ENCODE measurements at places on chromosomes 11 and 22. TPM values are rescaled to one million over a fixed set of nuclear protein-coding genes. Genes with fewer than 3 reads are reported as not detected.
A peak's percentile ranks its signal among the peaks of the same experiment; 100 is the strongest.

Gene CASP5
- 0.36 TPM for polyA plus RNA-seq

Gene TESMIN
- polyA plus RNA-seq: 13.4 TPM

Gene RPS3
- 3,079 TPM for polyA plus RNA-seq

Gene C11orf52
- polyA plus RNA-seq: 8.6 TPM

DNA sequence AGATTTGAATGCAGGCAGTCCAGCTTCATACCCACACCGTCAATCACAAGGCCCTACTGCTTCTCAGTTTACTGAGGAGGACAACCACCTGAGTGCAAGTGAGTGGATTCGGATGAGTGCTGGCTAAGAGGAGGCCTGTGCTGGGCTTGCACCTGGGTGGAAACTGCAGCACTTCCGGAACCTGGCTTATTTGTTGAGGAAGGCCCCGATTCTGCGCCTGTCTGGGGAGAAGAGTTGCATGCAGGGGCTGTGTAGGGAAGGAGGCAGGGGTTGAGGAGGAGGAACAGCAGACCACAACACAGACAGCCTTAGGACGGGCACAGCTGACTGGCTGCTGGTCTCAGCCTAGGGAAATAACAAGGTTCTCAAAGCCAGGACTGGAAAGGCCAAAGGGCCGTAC, 20.8 kb downstream of the ABTB2 start:
- no peak for DNase-seq

DNA sequence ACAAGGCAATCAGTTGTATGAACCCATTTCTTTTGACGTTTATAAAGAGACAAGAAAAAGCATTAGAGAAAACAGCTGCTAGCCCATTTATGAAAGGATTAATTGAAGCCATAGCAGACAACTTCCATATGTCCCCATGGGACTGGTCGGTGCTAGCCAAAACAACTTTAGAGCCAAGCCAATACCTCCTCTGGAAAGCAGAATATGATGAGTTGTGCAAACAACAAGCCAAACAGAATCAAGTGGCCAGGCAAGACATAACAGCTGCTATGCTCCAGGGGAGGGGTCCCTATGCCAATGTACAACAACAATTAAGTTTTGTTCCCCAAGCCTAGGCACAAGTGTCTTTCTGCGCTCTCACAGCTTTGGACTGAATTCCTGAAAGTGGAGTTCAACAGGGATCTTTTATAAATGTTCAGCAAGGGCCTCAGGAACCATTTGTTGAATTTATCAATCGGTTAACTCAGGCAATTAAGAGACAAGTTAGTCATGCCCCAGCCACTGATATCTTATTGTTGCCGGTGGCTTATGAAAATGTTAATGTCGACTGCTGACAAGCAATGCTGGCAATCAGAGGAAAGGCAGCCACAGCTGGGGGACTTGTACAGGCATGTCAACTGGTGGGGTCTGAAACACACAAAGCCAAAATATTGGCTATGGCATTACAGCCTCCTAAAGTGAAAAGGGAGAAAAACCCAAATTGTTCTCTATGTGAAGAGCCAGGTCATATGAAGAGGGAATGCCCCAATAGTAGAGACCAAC, 1593.1 kb upstream of the TENM4 start:
- DNase-seq: no peak

DNA sequence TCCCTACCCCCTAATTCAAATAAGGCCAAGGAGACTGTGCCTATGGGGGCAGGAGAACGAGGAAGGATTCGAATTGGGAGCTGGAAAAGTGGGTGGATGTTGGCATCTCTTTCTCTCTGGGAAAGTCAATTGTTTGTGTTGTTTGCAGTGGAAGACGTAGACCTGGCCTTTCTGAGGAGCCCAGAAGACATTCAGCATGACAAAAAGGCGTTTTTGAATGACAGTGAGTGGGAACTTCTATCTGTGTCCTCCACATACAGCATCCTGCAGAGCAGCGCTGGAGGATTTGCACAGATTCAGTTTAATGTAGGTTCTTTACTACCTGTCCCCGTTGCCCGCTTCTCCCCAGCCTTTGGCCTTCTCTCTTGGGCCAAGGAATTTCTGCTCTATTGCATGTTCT, 28.2 kb downstream of the HTR3B start:
- DNase-seq: no peak

DNA sequence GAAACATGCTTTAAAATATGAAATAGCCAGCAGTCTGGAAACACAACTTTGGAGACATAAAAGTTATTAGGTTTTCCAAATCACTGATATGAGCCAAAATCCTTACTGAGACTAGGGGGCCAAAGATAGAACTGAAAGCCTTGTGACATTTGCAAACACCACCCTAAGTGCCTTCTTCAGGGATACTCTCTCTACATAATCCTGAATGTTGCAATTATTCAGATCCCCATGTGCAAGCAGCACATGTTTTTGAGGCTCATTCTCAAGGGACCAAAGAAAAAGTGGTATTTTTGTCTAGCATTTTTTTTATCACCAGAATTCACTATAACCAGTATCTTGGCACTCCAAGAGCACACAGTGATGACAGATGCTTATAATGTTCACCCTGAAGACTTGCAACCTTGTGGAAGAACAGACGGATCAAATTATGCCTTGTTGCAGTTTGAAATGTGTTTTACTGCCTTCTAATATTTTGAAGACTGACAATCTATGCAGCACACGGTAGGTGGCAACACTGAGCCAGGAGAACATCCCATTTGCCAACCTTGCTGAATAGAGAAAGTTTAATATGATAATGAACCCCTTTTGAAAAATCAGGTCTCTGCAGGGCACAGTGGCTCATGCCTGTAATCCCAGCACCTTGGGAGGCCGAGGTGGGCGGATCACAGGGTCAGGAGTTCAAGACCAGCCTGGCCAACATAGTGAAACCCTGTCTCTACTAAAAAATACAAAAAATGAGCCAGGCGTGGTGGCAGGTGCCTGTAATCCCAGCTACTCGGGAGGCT, 78.5 kb downstream of the PLEKHA7 start:
- DNase-seq: no peak

GRCh38 chr11:129655247-129655832, 160.3 kb upstream of the TMEM45B start:
- no peak for DNase-seq

- DNase-seq: peak; percentile 66
These were observed 14.3 kb downstream of the DGKZ start for GRCh38 chr11:46361283-46362155.

DNA sequence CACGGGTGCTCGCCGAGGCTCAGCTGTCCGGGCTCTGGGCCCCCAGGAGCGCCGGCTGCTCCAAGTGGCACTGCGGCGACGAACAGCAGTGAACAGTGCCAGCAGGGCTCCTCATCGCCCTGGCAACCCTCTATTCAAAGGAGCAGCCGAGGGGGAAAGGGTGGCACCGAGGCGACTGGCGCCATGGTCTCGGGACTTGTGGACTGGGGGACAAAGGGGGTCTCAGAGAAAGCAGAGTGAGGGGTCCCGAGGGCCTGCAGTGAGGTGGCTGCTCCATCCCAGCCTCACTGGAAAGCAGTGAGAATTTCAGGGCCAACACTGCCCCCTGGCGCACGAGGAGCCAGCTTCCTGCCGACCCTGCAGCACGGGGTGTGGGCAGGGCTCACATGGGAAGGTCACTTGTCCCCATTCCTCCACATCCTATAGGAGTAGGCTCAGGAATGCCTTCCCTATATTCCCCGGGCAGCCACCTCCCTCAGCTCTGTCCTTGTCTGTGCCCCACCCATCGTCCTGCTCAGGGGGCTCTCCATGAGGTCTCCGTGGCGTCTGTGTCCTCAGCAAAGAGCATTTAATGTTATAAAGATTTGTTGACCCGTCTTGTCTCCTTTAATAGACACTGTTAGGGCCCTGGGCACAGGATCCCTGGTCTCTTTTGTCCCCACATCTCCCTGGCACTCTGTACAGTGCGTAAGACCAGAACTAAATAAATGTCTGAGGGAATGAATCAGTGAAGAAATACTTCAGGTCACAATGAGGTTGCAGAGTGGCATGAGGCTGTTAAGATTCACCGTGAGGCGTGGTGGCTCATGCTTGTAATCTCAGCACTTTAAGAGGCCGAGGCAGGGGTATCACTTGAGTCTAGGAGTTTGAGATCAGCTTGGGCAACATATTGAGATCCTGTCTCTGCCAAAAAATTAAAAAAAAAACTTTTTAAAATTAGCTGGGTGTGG, 26.4 kb downstream of the LRFN4 start:
- no peak for DNase-seq

DNA sequence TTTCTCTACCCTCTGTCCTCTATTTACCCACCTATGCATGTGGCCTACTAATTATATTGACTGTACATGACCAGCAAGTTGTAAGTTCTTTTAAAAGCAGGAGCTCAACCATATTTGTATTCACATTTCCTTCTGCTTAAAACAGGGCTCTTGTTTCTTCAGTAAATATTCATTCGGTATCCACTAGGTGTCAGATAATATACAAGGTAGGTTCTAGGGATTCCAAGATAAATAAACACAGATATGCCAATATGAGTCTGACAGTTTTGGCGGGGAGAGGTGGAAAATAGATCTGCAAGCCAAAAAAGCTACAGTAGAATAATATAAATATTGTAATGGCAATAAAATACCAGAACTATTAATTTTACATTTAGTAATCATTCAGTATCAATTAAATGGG, 15.3 kb upstream of the RAB30 start:
- DNase-seq: no peak

GRCh38 chr22:34019190-34019845, 99.0 kb upstream of the LARGE1 start:
- no peak for DNase-seq

GRCh38 chr11:129580278-129580677, 204.6 kb downstream of the BARX2 start:
- no peak for DNase-seq

- DNase-seq: no peak
These were observed 32.5 kb downstream of the MRGPRX2 start for GRCh38 chr11:19027829-19028595.

DNA sequence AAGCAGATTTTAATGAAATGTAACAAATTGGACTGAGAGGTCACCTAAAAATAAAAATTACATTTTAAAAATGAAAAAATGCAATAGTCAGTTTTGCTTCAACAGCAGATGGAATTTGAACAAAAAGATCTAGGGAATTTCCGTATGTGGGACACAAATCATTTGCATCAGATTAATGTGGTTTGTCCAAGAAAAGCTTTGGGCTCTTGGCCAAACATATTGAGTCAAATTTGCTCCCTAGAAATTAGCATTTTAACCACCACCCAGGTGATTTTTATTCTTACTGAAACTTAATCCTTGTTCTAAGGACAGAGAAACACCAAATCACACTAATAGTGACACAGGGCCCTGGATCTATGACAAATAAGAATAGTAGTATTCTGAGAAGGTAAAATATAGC, 1477.8 kb downstream of the FAM181B start:
- no peak for DNase-seq

DNA sequence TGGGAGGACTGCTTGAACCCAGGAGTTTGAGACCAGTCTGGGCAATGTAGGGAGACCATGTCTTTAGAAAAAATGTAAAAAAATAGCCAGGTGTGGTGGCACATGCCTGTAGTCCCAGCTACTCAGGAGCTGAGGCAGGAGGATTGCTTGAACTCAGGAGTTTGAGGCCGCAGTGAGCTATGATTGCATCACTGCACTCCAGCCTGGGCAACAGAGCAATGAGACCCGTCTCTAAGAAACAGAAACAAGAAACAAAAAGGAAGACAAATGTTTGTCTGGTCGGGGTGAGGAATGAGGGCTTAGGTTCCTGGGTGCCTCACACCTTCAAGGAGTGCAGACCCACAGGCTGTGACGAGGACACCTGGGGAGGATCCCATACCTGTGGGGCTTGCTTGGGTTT, 191.9 kb downstream of the CEP164 start:
- DNase-seq: no peak

GRCh38 chr22:29712119-29712518, 7.7 kb upstream of the CABP7 start:
- DNase-seq: no peak

DNA sequence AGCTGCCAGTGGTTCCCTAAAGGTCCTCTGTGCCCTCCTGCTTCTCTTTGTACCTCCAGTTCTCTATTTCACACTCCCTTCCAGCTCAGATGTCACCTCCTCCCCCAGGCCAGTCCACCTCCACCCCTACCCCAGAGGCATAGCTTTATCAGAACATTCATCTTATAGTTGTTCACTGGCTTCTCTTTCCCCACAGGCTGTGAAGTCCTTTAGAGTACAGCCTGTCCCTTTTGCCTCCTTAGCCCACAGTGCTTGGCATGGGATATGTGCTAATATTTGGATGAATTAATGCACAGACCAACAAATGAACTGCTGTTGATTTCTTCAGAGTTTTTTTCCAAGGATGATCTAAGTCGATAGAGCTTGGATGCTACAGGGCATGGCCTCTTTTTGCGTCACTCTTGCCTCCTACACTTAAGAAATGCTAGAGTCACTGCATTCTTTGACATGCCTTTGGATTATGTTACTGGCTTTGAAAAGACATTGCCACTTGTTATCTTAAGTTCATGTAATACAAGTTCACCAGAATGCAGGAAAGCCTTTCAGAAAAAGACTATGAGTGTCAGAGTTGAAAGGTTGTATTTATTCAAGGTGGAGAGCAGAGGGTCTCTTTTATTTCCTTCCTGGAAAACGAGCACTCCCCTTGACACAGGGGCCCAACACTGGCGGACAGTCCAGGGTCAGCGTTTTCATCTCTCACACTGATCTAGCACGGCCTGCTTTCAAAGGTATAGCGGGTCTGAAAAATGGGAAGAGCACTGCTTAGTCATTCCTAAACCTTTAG, 75.7 kb downstream of the PISD start:
- DNase-seq: no peak

- DNase-seq: no peak
These were observed 1.7 kb downstream of the RPS19BP1 start for GRCh38 chr22:39530692-39531331.

GRCh38 chr11:24617856-24618255, 121.0 kb downstream of the LUZP2 start:
- no peak for DNase-seq

- no peak for DNase-seq
These were observed 50.3 kb downstream of the LARGE1 start for GRCh38 chr22:33869946-33870345.

- DNase-seq: peak; percentile 65
These were observed 731 bp downstream of the GSTP1 start for GRCh38 chr11:67584205-67584880.

GRCh38 chr22:46985507-46985882, 223.0 kb downstream of the TBC1D22A start:
- no peak for DNase-seq

- DNase-seq: no peak
These were observed 128.4 kb downstream of the ARHGAP8 start for GRCh38 chr22:44880610-44881290.

GRCh38 chr11:134792044-134792443, 380.0 kb upstream of the B3GAT1 start:
- DNase-seq: no peak

DNA sequence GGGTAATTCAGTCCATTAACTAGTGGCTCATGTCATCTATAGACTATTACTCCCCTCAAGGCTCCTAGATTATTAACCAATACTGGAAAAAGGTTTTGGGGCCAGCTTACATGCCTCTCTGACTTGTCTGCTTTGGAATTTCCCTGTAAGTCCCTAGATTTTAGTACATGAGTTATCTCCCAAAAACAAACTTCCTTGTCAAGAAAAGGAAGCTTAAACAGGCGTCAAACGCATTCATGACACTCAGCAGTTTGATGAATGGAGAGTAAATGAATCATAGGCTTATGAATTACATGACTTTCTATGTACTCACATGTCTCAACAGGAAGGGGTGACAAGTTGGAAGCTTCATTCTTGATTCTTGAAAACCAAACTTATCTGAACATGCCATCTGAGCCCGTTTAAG, 70.8 kb downstream of the BLID start:
- DNase-seq: no peak

- no peak for DNase-seq
These were observed 3.6 kb downstream of the THOC5 start for GRCh38 chr22:29550005-29550404.

- no peak for DNase-seq
These were observed 23.2 kb downstream of the TPCN2 start for GRCh38 chr11:69071956-69072355.

All from right lung (tissue), 10 donors.